CD4-positive, alpha-beta T cell (primary cell): ENCODE measurements at places on chromosomes 13 and 19.

DNA sequence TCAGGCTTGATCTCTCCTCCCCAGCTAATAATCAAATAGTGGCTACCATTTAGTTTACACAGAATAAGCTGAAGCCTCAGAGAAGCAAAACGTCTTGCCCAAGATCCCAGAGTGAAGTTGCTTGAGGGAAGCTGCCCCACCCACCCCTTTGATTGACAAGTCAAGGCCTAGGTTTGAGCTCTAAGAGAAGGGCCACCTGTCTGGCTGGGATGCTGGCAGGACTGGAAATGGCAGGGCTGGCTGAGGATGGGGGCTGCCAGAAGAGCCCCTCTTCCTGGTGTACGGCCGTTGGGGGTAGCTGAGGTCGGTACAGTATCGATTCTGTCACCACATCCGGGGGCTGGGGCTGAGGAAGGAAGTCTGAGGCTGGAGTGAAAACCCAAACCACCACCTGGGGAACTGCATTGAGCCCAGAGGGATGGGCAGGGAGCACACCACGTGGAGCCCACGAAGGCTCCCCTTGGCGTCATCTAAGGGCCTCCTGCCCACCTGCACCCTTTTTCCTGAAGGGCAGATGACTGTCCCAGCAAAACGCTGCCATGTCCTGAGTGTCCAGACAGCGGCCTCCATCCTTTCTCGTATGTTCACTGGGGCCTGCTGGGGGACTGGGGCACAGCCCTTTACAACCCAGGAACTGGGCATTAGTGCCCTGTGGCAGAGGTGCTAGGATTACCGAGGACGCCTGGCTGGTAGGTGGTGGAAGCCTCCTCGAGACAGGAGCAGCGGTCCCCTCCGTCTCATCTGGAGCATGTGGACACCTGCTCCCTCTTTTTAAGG, 1.4 kb upstream of the PRKD2 start:
- peak; percentile 39 for DNase-seq

DNA sequence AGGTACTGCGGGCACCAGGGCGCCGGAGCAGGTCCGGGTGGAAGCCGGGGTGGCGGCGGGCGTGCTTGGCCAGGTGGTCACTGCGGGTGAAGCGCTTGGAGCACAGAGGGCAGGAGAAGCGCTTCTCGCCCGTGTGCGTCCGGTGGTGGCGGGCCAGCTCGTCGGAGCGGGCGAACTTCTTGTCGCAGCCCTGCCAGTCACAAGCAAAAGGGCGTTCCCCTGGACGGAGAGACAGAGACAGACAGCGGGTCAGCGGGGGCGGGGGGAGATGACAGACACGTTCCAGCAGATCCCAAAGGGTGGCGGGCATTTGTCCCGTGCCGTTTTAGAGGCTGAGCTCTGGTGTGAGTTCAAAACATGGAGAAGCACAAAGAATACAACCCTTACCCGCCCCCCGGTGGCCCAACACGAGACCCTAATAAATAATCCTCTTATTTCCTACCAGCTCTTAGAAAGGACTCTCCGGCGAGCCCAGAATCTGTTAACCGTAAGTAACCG, 6.3 kb upstream of the REXO1 start:
- no peak for DNase-seq

DNA sequence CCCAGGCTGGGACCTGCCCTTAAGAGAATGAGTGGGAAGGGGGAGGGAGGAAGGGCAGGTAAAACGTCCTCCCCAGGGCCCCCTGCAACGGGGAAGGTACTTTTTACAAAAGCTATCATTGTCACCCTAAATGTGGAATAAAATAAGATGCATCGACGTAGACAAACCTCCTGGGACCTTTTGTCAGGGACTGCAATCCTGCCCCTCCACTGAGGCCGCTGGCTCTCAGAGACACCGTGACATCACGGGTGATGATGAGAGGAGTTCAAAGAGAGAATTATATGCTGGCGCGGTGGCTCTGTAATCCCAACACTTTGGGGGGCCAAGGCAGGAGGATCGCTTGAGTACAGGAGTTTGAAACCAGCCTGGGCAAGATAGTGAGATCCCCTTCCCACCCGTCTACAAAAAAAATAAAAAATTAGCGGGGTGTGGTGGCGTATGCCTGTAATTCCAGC, 1.8 kb upstream of the MYBPC2 start:
- no peak for DNase-seq

DNA sequence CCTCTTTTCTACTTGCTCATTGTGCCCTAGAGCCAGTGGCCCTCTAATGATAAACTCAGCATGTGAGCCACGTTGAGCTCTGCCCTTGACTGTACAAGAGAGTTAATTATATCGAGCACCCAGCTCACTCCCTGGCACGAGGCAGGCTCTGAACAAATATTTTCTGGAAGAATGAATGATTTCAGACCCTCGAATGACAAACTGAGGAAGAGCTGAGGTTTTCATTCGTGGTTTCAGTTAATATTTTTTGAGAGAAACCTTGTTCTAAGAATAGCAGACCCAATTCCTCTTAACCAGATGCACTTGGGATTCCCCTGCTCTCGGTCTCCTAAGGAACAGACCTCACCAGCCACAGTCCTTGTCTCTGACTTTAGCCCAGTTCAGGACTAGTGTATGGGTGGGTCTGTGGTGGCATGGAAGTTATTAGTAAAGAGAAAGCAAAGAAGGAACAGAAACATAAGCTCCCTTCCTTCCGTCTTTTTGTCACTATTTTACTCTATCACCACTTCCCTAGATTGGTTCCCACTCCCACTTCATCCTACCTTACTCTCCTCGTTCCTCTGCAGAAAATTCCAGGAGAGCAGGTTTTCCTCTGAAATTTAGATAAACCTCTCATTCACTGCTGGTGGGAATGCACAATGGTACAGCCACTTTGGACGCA, 22.1 kb upstream of the WDFY2 start:
- no peak for DNase-seq

- DNase-seq = no peak
Observed at GRCh38 chr19:4342314-4342614, 1.1 kb upstream of the MPND start.

DNA sequence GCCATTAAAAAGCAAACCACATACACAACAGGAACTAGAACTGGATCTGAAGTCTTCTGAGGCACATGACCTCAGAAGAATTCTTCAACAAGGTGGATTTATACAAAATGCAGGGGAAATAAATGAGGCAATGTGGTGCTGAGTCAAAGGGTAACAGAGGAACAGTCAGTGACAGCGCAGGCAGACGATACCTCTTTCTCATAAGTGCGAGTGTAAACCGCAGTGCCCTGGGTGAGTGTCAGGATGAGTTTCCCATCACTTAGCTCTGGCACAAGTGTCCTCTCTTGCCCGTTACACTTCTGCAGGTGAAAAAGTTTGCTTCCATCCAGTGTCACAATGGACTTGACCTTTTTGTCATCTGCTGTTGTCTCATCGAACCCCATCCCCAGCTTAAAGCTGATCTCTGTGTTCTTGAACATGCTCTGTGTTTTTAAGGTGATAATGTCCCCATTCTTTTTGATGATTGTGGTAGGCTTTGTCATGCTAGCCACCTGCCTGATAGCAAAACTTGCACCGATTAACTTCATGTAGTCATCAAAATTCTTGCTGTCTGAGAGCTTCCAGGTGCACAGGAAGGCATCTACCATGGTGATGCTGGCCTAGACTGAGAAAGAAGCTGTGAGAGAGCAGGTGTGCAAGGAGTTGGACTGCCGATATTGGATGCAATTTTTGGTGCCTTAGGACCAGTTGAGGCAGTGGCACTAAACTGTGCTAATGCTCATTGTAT, 97.3 kb downstream of the AKAP11 start:
- no peak for DNase-seq

DNA sequence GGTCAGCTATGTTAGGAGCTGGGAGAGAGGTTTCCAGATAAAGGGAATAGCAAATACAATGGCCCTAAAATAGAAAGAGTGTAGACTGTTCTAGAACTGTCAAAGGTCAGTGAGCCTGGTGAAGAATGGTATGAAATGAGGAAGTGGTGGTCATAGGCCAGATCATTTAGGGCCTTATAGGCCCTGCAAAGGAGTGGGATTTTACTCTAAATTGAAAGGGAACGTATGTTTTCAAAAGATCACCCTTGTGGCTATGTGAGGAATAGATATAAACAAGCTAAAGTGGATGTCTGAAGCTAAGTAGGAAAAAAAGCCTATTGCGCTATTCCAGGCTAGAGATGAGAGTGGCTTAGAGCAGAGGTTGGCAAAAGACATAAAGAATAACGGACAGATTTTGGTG, 70.7 kb upstream of the TDRD3 start:
- no peak for DNase-seq

- no peak for DNase-seq
Observed at GRCh38 chr13:64985075-64985474, 2245.1 kb downstream of the PCDH9 start.

GRCh38 chr19:49150106-49150943, 4.9 kb downstream of the HRC start:
- no peak for DNase-seq

DNA sequence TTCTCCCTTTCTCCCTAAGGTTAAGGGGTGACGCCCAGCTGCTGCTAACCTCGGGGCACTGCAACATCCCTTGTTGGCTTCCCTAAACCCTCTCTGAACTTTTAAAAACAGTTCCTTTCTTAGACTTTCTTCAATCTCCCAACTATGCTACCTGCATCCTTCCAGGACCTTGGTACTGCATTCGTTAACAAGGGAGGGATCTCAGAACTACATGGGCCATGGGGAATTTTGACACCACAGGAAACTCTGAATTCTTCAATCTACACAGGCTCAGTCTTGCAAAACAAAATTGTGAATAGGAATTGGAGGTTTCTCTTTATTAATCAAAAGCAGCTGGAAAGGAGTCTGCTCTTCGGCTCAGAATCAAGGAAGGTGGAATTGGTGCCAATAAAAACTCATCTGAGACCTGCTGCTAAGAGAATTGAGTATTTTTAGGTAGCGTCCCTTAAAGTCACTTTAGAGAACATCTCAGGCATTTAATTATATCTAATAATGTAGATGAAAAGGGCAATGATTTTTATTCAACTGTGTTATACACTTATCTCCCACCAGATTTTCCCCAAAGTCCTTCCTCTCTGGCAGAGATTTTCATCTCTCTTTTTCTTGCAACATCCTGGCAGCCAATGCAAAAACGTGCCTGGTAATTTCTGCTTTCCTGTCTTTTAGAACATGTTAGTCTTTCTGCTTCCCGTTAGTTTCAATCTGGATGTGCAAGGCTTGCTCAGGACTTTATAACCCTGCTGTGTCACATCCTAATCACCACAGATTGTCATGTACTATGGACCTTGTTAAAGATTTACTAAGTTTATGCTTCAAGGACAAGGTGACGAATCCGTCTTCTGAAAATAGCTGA, 69.1 kb upstream of the SLC15A1 start:
- no peak for DNase-seq

- DNase-seq = no peak
Observed at GRCh38 chr13:50078895-50079654, 63.8 kb downstream of the KCNRG start.

- no peak for DNase-seq
Observed at GRCh38 chr19:31438401-31439269, 89.4 kb upstream of the TSHZ3 start.

GRCh38 chr13:79226938-79227337, 179.1 kb downstream of the RBM26 start:
- no peak for DNase-seq

- no peak for DNase-seq
Observed at GRCh38 chr13:32168131-32168530, 136.6 kb downstream of the FRY start.

- DNase-seq = no peak
Observed at GRCh38 chr13:67554746-67555452, 324.8 kb upstream of the PCDH9 start.

- DNase-seq = no peak
Observed at GRCh38 chr13:95641291-95642027, 3.0 kb downstream of the DZIP1 start.

DNA sequence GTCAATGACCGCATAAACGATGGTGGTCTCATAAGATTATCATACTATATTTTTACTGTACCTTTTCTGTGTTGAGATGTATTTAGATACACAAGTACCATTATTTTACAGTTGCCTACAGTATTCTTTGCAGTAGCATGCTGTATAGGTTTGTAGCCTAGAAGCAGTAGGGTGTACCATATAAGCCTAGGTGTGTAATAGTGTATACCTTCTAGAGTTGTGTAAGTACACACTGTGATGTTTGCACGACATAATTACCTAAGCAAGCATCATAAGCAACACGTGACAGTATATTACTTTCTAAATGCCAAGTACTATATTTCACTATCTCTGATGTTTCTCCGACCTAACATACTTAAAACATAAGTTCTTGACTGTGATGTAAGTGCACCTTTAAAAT, 2.7 kb downstream of the LPAR6 start:
- peak; percentile 44 for DNase-seq
